ENCODE measurements at places on chromosomes 13 and 19. TPM values are rescaled to one million over a fixed set of nuclear protein-coding genes. Genes with fewer than 3 reads are reported as not detected.

GRCh38 chr19:17259118-17259780 lies 5.3 kb downstream of the USHBP1 start:
- no peak for DNase-seq

NAPSA gene
- total RNA-seq = 5.0 TPM

DNA sequence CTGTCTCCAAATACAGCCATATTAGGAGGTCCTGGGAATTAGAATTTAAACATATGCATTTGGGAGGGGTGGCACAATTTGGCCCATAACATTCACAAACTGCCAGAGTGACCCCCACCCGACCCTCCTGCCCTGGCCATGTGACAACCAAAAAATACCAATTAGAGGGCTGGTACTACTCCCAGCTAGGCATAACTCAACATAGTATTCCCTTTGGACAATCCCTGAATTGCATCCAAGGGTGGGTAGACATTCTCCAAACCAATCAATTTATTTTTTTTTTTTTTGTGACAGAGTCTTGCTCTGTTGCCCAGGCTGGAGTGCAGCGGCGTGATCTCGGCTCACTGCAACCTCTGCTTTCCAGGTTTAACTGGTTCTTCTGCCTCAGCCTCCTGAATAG lies 29.8 kb downstream of the CLEC17A start:
- no peak for DNase-seq

DNA sequence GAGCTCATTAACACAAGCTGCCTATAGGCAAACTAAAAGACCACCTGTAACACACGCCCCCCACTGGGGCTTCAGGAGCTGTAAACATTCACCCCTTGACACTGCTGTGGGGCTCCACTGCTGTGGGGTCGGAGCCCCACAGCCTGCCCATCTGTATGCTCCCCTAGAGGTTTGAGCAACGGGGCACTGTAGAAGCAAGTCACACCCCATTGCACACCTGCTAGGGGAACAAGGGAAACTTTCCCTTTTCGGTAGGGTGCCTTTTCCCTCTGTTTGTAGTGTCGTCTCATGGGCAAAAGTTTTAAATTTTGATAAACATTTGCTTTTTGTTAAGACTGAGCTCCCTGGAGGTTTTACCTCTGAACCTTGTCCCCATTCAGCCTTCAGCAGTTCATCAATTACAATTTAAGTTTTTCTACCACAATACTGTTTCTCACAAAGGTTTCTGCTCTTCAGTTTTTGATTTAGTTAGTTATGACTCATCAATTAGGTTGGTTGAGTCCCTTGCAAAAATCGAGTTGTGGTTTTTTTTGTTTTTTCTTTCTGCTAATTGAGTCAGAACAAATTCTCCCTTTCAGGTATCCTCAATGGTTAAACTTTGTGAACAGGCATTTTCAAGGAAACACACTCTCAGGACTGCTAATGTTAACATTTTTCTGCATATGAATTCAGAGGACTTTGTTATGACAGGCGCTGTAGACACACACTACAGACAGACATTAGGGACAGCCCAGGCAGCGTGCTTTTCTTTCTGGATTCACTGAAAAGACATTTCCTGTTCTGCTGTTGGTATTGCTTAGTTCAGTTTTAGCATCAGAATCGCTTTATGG lies 35.1 kb downstream of the ZNF433 start:
- no peak for DNase-seq

VSTM1 gene
- 1.6 TPM for total RNA-seq
